T-helper 9 cell (primary cell): ENCODE measurements at places on chromosomes 12 and 14.

- DNase-seq, result no peak
Measured at GRCh38 chr12:74066476-74066875, 471.2 kb upstream of the ATXN7L3B start.

GRCh38 chr14:57865403-57866198 lies at the start of gene SLC35F4:
Gene SLC35F4 (minus strand): TSS chr14:57866092.
- no peak for DNase-seq

- no peak for DNase-seq
Measured at GRCh38 chr14:21197418-21198205, 41.7 kb upstream of the OR5AU1 start.

DNA sequence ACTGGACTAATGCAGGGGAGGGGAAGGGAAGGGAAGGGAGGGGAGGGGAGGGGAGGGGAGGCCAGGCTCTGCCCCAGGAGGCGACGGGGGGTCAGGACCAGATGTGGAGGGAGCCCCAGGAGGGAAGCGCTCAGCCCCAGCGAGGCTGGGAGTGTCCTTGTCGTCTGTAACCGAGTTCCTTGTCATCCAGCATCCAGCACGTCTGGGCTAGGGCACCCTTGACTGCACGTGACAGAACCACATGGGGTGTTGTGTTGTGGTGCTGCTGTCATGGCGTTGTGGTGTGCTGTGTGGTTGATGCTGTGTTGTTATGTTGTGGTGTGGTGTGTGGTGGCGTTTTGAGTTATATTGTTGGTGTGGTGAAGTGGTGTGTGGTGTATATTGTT lies 28.4 kb upstream of the SFSWAP start:
- DNase-seq, result peak; percentile 18

DNA sequence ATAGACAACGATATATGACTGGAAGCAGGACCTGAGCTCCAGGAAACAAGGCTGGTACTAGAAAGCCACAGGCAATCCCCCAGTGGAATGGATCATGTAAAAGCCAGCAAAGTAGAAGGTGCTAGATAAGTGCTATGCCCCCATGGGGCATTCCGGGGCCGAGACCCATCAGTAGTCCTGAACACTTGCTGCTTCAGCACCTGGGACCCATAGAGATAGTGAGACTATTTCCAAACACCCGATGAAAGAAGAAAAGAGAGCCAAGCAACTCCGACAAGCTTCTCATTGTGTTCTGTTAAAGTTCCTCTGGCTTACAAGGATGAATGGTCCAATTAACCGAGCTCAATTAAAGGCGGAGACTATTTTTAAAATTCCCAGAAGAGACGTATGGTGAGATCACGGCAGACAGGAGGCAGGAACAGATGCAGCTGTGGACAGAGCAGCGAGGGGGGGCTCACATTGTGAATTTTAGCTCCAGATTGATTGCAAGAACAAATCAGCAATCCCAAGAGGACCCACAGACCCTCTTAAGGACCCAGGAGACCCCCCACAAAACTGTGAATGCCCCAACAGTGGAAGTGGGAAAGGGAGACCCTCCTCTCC lies 142.5 kb upstream of the OVCH1 start:
- no peak for DNase-seq

- no peak for DNase-seq
Measured at GRCh38 chr12:49832836-49833421, 4.7 kb upstream of the NCKAP5L start.

GRCh38 chr12:109998241-109998903 lies 858 bp upstream of the ANKRD13A start:
- no peak for DNase-seq

DNA sequence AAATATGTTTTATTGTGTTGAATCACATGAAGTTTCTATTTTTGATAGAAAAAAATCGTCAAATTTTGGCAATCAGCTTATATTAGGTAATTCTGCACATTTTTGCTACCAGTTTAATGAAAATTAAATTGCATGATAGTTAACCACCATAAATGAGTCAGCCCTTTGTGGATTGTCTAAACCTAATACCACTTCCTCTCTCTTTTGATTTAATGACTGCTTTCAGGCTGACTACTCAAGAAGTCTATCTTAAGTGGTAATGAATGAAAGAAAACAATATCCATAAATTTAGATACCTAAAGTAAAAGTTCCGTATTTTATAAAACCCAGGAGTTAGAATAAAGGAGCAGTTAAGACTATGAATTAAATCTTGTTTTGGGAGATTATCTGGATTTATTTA lies 450.5 kb downstream of the TMEM117 start:
- DNase-seq, result no peak
